ENCODE measurements at places on chromosomes 1 and 21. TPM values are rescaled to one million over a fixed set of nuclear protein-coding genes. Genes with fewer than 3 reads are reported as not detected.

DNA sequence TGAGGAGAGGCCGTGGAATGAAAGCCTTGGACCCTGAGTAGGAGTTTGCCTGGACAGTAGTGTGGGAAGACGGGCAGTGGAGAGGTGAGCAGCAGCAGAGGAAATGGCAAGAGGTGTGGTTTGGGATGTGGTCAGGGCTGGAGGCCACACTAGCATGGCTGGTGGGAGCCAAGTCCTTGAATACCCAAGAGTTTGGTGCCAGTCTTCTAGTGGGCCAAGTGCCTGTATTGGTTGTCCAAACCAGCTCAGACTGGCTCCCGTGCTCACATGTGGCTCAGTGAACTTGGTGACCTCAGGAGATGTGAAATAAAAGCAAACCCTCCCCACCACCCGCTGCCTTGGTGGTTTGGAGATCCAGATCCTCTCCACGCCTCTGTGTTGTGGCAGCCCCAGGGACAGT is 2.4 kb downstream of the GUCA2A start:
- DNase-seq, result no peak
- no peak overlapping the region for H3K4me3 ChIP-seq
- H3K27me3 ChIP-seq, result peaks cover 14% of the 10 kb centered on the region
- H3K4me1 ChIP-seq, result peaks cover 9% of the 10 kb centered on the region
- H3K27ac ChIP-seq, result no peak overlapping the region
- H3K36me3 ChIP-seq, result peaks cover 10% of the 10 kb centered on the region

- peak overlapping the region; percentile 99 for H3K4me3 ChIP-seq
- H3K27ac ChIP-seq, result peak overlapping the region; percentile 25
- H3K27me3 ChIP-seq, result no peaks in the 10 kb centered on the region
- H3K4me1 ChIP-seq, result peaks cover 41% of the 10 kb centered on the region
- peak; percentile 51 for DNase-seq
- H3K36me3 ChIP-seq, result peaks cover 6% of the 10 kb centered on the region
Observed at GRCh38 chr1:2554621-2555387, 1.4 kb upstream of the TNFRSF14 start.

DNA sequence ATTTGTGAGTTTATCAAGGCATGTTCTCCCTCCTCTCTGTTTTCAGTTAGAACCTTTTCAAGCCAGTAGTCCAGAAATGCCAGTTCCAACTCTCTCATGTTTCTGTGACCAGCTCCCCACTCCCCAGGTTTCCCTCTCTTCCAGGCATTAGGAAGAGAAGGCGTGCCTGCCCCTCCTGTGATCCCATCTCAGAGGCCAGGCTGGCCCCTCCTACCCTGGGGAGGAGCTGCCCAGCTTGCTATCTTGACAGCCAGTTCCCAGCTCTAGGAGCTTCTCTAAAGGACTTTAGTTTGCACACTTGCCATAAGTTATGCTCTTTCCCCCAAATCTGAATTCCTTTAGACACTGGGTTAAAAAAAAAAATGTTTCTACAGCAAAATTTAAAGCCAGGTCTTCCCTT is 8.9 kb downstream of the HYI start:
- DNase-seq, result no peak
- H3K27ac ChIP-seq, result peak overlapping the region; percentile 0
- H3K4me1 ChIP-seq, result no peaks in the 10 kb centered on the region
- peaks cover 2% of the 10 kb centered on the region for H3K36me3 ChIP-seq
- H3K27me3 ChIP-seq, result no peaks in the 10 kb centered on the region

DNA sequence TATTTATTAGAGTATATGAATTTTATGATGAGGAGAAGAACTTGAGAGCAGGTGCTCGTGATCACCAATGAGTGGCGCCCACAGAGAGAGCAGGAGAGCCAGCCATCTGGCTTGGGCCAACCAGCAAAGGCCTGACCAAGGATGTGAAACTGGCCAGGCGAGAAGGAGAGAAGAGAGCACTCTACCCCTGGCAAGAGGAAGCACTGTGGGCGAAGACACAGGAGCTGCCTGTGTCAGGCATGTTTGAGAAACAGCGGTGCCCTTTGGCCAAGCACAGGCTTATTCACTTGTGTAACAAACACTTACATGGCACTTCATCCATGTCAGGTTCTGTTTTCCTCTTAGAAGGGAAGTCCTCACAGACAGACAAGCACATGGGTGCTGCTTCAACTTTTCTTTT is 4.2 kb upstream of the SIPA1L2 start:
- H3K27me3 ChIP-seq, result peaks cover 11% of the 10 kb centered on the region
- peaks cover 10% of the 10 kb centered on the region for H3K4me1 ChIP-seq
- no peak overlapping the region for H3K4me3 ChIP-seq
- H3K36me3 ChIP-seq, result peaks cover 2% of the 10 kb centered on the region
- no peak overlapping the region for H3K27ac ChIP-seq

Gene CD1C
- 0.16 TPM for total RNA-seq

Gene ALG6
- 16.7 TPM for total RNA-seq

Gene IFNGR2
- 25.2 TPM for total RNA-seq

Data from activated T-cell treated with anti-CD3 and anti-CD28 coated beads, Interleukin-2, amount 50 U/mL, for 72 hours (primary cell).